Calu3 (cell line): ENCODE measurements at places on chromosomes 3 and 15. TPM values are rescaled to one million over a fixed set of nuclear protein-coding genes. Genes with fewer than 3 reads are reported as not detected.

DNA sequence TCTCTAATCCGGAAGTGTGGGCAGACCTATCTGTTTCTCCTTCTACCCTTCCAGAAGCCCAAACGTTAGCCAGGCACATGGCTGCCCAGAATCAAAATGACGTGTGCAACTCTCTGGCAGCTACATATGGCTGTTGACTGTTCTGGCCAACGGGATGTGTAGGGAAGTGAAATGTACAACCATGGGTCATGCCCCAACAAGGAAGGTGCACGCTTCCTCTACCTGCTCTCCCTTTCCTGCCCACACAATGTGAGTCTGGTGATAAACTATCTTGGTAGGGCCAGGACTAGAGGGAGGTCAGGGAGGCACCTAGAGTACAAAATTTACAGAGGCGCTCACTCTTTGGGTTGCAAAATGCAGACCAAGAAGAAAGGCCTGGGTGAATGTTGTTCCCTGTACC lies 495.9 kb upstream of the PROK2 start:
- no peak for DNase-seq

The TMEM202 gene
- not detected in 2 replicates for total RNA-seq

The RBMS3 gene
- 1.3 TPM in 2 replicates for total RNA-seq

The MORC1 gene
- not detected in 2 replicates for total RNA-seq

The OR5K2 gene
- total RNA-seq, result not detected in 2 replicates
